HEK293T (cell line): ENCODE measurements at places on chromosomes 12 and 14.

- DNase-seq, result no peak
These were observed 287.8 kb downstream of the ADGRD1 start for GRCh38 chr12:131241517-131241916.

DNA sequence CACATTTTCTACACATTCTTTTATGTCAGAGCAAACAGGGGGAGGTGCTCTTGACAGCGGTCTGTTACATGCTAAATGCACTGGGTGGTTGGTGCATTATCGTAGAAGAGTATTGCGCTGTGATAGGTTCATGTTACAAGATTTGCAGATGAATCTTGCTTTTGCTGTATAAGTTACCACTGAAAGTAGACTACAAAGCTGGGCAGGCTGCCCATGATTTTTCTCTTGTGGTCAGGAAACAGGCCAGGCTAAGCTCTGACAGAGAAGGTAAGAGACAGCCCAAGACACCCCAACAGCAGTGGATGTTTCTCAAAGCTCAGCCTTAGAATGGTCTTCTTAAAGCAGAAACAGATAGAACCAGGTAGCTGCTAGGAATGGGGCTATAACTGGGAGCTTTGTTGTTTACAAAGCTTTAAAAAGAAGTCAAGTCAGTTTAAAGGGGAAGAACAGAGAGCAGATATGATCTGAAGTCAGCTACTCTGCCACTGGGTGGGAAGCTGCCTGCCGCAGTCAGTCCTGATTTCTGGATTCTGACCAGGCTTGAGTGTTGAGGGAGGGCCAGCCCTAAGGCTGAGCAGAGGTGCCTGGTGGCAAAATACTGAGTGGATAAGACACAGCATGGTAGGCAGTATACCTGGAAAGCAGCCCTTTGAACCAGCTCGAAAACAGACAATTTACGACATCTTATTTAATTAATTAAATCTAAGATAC, 9.4 kb downstream of the KCNA1 start:
- no peak for DNase-seq

DNA sequence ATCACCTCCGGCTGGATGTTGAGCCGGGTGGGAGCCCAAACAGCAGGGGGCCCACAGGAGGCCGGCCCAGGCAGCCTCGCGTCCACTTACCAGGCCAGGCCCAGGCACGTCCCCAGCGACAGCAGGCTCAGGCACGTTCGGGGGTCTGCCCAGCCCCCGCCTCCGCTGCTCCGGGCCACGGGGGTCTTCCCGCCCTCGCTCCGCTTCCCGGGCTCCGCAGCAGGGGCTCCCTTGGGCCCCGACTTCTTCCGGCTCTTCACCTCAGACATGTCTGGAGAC, 216 bp downstream of the IKBIP start:
- DNase-seq, result no peak

GRCh38 chr14:100078997-100079725, 13.9 kb downstream of the EVL start:
- peak; percentile 47 for DNase-seq

DNA sequence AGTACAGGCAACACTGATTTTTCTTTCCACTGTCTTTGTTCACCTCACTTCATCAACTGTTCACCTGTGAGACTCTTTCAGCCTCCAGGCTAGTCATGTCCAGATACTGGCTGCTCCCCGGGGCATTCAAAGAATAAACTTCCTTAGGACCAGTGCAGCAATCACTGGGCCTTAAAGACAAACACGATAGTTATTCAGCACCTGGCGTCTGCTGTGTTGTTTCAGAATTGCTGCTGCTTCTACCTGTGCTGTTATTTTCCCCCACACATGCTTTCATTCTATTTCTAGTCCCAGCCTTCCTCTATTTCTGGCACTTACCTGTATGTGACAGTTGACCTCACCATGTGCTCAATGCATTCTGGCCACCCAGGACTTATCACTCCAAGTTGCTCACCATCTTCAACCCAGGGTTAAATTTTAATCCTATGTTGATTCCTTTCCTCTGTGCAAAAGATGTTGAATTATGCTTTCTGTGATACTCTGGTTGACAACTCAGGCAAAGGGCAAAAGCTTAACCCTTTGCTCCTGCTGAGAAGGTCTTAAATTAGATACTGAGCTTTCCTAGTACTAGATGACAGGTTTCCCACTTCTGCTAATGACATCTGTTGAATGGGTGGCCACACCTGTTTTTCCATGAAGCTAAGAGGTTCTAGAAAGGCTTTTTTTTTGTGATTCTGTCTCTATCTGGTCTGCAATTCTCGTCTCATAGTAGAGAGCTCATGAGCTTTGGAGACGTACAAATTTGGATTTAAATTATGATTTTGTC, 41.4 kb downstream of the PTPRQ start:
- no peak for DNase-seq

DNA sequence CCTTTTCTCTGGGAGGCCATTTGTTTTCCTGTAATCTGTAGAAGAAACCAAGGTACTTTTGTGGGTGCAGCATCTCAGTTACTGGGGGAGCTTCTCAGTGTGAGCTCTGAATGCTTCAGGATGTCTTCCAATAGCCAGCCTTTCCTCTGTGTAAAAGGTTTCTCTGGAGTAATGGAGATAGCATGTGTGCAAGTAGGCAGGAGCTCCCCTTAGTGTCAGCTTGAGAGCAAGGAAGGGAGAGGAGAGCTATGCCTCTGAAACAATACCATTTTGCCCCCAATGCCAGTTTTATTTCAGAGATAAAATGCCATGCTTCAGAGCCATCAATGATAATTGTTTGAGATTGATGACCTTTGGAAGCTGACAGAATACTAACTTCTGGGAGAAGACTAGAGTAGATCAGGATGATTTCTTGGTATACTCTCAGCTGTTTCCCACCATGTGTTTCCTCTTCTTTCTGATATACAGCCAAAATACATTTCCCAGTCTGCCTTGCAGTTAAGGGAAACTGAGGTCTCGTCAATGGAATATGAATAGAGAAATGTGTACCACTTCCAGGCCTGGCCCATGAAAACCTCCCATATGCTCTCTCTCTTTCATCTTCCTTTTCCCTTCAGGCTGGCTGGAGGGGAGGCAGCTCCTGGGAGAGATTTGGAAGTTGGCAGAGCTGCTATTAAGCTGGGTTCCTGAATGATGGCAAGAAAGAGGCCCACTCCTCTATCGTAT, 125.7 kb downstream of the CRADD start:
- DNase-seq, result no peak

- DNase-seq, result no peak
These were observed 12.3 kb downstream of the PRPF40B start for GRCh38 chr12:49635656-49636055.
